ENCODE measurements at places on chromosomes 16 and 17.
A peak's percentile ranks its signal among the peaks of the same experiment; 100 is the strongest.

DNA sequence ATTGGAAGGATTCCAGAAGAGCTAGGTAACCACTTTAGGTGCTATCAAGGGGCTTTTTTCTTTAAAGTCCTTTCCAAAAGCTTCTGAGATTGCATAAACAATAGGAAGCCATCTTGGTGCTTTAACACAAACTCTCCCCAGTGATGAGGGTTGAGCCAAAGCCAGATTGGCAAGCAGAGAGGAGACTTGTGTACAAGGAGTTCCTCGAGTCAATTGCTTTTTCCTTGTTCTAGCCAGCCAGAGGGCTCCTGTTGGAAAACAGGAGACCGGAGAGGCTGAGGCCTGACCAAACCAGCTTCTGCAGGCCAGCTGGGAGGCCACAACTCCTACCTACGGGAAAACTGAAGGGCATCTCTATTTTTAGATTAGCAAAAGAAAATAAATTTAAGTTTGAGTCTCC, 46.5 kb downstream of the MAPT start:
- DNase-seq = no peak

DNA sequence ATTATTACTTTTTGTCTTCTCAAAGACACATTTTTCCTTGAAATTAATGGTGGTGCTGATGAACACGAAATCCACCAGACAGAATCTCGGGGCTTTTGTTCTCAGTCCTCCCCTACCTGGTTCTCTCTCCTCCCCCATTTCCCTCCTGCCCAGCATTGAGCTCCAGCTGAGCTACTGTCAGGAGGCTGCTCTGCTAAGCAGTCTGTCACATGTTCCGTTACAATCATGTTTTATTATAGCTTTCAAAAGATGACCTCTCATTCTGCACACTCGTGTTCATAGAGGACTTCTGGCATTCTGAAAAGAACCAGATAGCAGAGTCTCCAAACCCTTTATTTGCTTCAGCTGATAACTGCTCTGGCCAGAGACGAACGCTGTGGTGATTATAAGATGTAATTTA, 732.5 kb upstream of the RBFOX1 start:
- no peak for DNase-seq

DNA sequence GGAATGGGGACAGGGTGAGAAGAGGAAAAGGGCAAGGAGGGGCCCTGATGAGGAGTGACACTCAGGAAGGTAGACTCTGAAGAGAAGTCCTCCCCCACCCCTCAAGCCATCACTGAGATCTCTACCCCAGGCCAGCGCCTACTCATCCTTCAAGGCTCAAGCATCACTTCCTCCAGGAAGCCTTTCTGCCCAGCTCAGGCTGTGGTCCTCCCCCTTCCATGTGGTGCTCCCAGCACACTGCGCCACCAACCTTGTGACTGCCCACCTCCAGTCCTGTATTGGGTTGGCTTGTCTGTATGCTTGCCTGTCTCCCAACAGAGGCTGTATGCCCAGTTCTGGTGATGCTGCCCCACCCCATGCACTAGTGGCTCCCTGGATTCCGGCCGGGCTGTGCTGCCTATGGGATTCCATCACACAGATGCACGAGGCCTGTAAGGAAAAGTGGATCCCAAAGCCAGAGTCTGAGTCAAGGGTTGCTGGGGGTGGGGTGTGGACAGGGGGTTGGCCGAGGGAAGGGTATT, 19.8 kb upstream of the ZFP90 start:
- DNase-seq = no peak

- no peak for DNase-seq
These were observed 17.1 kb upstream of the CPSF4L start for GRCh38 chr17:73278465-73279453.

- no peak for DNase-seq
These were observed 5.9 kb upstream of the RNF112 start for GRCh38 chr17:19405114-19405513.

- no peak for DNase-seq
These were observed 774.0 kb upstream of the RBFOX1 start for GRCh38 chr16:6558661-6559060.

GRCh38 chr17:81676906-81677305, 6.7 kb downstream of the ARL16 start:
- DNase-seq = no peak

- no peak for DNase-seq
These were observed 169.4 kb downstream of the SNX29 start for GRCh38 chr16:12145918-12146317.

DNA sequence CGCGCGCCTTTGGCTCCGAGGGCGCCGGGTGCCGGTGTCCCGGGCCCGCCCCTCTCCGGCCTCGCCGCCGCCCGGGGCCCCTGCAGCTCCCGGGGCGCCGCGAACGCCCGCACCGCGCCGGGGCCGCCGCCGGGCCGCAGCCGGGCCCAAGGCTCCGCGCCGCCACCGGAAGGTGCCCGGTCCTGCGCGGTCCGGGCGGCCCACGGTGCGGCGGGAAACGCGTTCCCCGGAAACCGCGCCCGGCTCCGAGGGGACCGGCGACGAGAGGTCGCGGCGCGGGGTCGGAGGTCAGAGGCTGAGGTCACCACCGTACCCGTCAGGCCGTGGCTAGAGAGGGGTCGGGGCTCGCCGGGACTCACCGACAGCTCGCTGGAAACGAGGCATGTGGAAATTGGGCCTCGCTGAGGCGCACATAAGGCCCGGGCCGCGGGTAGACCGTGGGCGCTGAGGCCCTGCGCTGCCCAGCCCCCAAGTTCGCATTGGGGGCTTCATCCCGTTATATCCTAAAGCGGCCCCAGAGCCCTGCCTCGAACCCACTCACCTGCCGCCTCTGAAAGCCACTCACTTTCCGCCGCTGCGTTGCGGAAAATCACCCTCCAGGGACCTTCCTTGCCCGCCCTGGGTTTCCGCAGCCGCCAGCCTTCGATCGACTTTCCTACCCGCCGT, at the start of gene DUS1L:
TSS of gene DUS1L (minus strand) at position 167 of the 666 bp plus-strand sequence. CDS start 745 bp downstream, outside the sequence.
- peak; percentile 53 for DNase-seq

- no peak for DNase-seq
These were observed 625.6 kb downstream of the TMEM114 start for GRCh38 chr16:7964744-7965143.

DNA sequence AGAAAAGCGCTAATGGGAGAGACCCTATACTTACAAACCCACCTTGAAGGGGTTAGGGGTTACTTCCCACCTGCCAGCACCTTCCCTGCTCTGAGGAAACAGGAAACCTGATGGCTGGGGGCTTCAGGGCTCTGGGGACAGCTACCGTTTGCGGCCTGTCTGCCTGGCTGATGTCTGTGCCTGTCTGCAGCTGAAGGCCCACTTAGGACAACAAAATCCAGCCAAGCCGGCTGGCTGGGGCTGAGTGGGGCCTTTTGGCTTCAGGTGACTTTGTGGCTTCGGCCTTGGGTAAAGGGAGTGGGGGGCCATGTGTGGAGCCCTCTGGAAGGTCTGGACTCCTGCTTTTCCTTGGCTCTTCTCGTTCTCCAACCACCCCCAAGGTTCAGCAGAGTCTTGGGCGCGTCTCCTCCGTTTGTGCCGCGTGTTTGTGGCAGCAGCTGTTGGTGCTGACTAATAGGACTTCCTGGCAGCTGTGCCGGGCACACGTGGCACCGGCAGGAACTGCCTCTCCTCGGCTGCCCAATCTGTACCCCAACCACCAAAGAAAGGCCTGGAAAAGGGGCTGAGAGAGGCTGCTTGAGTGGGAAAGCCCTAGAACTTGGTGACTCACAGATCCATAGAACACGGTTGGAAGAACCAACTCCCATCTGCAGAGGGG, 186.7 kb downstream of the MSI2 start:
- DNase-seq = peak; percentile 65

DNA sequence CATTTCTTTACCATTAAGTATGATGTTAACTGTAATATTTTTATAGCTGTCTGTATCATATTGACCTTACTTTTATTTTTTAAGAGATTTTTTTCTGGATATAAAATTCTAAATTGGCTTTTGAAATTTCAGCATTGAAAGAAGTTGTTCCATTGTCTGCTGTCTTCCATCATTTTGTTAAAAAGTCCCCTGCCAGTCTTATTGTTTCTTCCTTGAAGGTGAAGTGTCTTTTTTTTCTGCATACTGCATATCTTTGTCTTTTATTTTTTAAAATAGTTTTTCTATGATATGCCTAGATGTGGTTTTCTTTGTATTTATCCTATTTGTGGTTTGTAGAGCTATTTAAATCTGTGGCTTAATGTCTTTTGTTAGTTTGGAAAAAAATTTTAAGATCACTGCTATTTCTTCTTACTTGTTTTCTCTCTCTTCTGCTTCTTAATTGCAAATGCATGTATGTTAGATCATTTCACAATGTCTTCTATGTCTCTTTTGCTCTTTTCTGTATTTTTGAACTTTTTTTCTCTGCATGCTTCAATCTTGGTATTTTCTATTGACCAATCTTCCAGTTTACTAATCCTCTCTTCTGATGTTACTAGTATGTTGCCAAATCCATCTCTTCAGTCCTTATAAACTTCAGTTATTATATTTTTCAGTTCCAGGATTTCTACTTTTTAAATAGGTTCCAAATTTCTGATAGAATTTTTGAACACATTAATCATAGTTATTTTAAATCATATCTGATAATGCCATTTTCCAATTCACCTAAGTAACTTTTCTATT, 20.2 kb downstream of the IL21R start:
- DNase-seq = no peak

DNA sequence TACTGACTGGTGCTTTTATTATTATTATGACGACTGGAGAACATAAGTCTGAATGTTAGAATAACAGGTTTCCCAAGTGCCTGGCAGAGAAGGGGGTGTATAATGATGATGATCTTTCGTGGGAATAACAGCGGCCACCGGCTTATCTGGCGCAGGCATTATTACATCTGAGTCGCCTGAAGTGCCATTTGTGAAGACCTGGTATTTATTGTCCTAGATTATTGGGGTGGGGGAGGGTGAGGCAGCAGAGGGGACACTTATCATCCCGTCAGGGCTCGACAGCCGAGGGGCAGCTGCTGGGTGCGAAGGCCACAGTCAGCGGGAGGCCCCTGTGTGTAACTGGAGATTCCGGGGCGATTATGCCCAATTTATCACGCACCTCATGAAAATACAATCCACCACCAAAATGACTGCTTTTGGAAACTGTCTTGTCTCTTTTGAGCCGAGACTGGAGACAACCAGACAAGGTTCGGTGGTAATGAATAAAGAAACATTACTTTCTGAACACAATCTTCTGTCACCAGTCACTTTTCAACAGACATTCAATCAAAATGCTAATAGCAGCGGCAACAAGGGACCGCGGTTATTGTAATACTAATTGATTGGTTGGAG, 199.3 kb downstream of the CCDC182 start:
- no peak for DNase-seq

DNA sequence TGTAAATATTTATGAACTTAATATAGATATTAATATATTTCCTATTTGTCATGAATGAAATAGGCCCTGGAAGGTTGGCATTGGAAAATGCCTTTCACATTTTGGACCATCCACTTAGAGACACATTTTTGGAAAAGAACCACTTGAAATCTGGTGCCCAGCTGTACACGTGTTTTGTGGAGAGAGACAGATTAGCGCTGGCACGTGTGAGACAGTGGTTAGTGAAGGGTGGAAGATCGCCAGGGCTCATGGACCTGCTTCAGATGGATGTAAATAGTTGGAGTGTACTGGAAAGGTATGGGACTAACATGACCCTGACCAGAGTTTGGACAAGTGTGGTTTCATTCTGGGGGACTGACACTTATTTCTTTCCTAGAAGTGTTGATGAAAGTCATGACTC, 222.9 kb downstream of the PRKCA start:
- no peak for DNase-seq

- no peak for DNase-seq
These were observed 55.8 kb downstream of the MYH13 start for GRCh38 chr17:10316801-10317542.

DNA sequence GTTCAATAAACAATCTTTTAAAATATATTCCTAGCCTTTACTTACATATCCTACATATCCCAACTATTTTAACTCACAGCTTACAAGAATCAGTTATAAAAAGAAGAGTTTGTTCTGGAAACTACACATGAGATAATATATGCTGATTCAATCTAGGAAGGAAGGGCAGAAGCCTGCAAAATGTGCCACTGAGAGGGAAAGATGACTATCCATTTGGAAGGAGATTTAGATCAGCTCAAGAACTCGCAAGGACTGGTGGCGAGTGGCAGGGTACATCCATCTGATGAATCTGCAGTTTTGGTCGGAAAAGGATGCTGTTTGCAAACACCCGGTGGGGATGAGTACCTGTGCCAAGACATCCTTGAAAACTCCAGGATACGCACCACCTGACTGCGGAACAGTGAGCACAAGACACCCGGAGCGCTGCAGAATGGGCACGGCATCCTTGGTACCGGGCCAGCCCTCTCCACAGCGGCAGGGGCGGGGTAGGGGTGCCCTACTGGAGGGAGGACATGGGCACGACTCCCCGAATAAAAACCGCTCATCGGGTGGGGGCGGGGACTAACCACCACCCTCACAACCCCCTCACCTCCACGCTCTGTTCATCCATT, 723 bp downstream of the TRIM37 start:
- DNase-seq = peak; percentile 65

DNA sequence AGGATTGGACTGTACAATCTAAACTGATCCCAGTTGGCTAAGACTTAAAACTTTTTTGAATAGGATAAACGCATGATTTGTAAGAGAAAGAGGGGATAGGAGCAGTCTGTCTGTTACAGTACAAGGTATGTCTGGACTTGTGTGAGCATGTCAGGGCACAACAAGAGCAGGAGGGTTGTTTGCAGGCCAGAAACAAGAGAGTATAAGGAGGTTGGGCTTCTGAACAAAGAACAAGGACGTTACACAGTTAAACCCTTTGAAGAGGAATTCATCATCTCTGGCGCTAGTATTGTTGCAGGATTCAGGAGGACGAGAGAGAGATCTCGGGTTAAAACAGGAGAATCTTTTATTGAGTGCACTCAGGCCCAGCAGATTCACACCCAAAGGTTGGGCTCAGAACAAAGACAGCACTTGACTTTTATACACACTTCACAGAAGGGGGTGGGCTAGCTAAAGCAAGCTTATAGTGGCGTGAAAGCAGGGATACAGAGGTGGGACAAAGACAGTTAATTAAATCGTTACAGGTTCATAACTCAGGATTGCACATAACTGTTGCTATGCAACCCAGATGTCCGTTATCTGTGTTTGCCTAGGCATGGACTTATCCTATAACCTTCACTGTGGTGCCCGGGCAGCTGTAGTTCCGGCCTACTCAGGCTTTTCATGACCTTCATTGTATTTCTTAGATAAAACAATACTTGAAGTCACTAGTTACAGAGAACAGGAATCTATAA, 34.3 kb downstream of the SEC14L1 start:
- no peak for DNase-seq

DNA sequence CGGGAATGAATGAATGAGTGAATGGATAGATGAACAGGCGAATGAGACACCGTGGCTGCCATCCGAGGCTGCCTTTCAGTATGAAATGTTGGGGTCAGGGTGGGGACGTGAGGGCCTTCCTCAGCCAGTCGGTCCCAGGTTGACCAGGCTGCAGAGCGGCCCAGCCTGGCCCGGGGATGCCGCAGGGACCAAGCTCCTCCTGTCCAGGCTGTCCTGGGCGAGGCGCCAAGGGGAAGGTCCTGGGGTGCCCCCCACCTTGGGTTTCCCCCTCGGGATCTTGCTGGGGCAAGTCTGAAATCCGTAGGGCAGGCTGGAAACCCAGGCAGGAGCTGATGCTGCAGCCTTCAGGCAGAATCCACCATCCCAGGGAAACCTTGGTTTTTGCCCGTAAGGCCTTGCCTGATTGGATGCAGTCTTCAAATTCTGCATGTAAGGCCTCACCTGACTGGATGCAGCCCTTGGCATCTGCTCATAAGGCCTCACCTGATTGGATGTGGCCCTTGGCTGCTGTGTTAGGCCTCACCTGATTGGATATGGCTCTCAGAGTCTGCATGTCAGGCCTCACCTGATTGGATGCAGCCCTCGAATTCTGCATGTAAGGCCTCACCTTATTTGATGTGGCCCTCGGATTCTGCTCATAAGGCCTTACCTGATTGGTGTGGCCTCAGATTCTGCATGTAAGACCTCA, 61.7 kb upstream of the ZNF469 start:
- DNase-seq = peak; percentile 17

- no peak for DNase-seq
These were observed 7.7 kb upstream of the ITGA3 start for GRCh38 chr17:50048146-50048720.

Data from stimulated activated CD4-positive, alpha-beta T cell treated with anti-CD3 and anti-CD28 coated beads, TNF-alpha, amount 100 ng/mL, for 24 hours (primary cell).